ENCODE measurements at places on chromosomes 2 and 18. TPM values are rescaled to one million over a fixed set of nuclear protein-coding genes. Genes with fewer than 3 reads are reported as not detected.

DNA sequence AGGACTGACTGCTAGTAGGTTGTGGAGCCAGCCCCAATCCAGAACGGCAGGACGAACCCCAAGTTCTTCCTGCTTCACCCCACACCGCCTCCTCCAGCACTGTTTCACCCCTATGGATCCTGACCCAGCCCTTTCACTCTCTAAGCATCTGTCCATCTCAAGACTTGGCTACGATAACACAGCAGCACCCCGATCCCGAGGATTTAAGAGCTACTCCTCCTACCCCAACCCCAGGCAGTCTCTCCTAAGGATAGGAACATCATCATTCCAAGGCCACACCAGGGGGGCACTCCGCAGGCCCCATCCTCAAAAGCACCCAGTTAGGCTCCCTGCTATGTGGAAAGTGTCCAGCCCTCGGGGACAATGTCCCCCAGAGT, 645 bp downstream of the KCTD18 start:
- DNase-seq = no peak

DNA sequence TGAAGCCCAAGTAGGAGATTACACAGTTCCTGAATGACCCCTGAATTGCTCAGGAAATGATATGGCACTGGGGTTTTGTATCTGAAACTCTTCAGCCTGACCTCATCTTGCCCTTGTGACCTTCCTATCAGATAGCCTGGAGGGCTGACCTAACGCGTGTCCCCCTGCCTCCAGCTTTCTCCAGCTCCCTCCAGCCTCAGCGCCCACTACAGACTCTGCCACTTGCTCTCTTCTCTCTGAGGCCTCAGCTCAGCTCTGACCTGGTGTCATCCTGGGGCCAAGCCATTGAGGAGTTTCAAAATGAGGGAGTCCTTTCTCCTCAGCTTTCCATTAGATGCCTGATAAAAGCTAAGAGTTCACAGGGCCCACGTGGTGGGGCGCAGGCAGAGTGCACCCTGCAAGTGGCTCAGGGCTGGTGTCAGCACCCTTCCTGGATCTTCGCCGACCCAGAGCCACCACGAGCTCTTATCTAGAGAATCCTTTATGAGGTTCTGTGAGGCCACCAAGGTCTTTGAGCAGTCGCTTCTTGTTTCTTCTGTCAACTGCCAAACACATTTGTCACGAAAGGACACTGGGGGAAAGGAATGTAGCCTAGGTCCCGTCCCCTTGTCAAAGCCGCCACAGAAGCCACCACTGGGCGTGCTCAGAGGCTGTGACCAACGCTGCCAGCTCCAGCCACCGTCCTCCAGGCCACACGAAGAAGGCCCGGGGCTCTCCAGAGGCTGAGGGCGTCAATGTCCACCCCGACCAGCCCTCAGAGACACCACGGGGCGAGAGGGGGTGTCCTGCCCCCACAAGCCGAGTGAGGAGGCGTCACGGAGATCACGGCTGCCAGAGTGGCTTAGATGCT, 131.3 kb upstream of the GPC1 start:
- DNase-seq = no peak

DNA sequence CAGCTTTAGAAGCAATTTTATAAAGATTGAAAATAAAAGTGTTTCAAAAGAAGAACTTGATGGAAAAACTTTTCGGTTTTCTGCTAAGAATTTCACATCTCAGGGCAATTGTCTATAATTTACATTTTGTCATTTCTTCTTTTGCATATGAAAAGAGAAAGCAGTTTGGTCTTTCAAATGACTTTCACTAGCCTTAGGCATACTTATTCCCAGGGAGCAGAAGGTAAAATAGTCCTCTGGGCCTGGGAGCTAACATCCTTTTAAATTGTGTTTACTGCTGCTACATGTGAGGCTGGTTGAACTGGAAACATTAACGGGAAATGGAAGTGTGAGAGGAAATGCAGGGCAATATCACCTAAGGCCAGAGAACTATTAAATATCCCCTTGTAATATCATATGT, 37.1 kb downstream of the MYO3B start:
- DNase-seq = no peak

GRCh38 chr2:11406958-11407381, 59.0 kb downstream of the E2F6 start:
- no peak for DNase-seq

- no peak for DNase-seq
Observed at GRCh38 chr2:122516775-122517174, 761.3 kb downstream of the TSN start.

DNA sequence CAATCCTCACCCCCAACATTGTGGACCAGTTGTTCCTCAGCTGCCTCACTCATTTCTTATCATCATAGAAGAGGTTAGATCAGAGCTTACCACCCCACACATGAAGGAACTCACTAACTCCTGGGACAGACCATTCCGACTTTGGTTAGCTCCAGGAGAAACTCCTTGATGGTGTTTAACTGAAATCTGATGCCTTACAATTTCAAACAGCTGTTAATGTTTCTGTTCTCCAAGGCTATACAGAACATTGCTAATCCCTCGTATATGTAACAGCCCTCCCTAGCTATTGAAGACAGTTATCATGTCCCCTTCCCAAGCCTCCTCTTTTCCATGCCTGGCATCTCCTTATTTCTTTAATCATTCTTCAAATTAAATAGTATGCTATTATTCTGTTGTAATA, 14.8 kb downstream of the ERBB4 start:
- DNase-seq = no peak

- DNase-seq = no peak
Observed at GRCh38 chr2:95050385-95051300, 25.1 kb downstream of the MAL start.

DNA sequence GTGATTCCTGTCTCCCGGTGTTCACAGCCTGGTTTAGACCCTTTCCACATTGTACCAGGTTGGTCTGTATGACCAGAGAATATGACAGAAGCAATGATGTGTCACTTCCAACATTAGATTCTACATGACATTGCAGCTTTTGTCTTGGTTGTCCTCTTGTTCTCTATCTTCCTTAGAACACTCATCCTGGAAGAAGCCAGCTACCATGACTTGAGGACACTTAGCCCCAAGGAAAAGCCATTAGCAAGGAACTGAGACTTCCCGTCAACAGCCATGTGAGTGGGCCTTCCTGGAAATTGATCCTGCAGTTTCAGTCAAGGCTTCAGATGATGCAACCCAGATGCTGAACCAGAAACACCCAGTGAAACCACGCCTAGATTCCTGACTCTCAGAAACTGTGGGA, 143.3 kb downstream of the MREG start:
- no peak for DNase-seq

- DNase-seq = no peak
Observed at GRCh38 chr2:223442847-223443246, 159.3 kb downstream of the SCG2 start.

DNA sequence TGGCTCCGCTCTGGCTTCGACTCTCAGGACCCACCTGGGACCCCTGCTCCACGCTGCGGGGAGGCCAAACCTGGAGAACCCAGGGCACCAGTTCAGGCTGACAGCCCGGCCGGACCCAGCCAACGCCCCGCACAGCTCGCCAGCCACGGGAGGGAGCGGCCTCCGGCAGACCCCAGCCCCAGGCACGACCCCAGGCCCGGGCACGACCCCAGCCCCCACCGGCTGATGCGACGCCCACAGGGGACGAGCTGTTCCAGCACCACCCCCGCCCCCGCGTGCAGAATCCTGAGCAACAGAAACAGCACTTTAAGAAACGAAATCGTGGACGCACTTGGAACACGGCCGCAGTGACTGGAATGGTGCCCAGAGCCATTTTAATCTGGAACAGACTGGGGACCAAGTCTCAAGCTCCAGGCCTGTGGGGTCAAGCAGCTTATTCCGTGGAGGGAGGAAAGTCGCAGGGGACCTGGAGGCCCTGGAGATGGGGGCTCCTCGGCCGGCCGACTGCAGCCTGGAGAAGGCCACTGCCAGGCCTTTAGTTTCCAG, 74.2 kb downstream of the MBP start:
- no peak for DNase-seq

- DNase-seq = no peak
Observed at GRCh38 chr2:189829102-189829833, 45.0 kb downstream of the PMS1 start.

DNA sequence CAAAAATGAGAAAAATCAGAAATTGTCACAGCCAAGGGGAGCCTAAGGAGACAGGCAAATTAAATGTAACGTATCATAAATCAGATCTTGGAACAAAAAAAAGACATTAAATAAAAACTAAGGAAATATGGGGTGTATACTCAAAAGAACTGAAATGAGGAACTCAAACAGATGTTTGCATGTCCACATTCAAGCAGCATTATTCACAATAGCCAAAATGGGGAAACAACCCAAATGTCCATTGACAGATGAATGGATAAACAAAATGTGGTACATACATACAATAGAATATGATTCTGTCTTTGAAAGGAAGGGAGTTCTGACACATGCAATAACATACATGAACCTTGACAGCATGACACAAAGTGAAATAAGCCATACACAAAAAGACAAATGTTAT, 155.8 kb upstream of the KLF7 start:
- no peak for DNase-seq

- DNase-seq = no peak
Observed at GRCh38 chr2:99888617-99889016, 253.8 kb downstream of the AFF3 start.

Gene OTOS
- total RNA-seq = not detected

Gene CFLAR
- 46.3 TPM for total RNA-seq
